ENCODE measurements at places on chromosomes 7 and 10. TPM values are rescaled to one million over a fixed set of nuclear protein-coding genes. Genes with fewer than 3 reads are reported as not detected.

- DNase-seq, result no peak
Observed at GRCh38 chr7:2927592-2927991, 83.5 kb upstream of the GNA12 start.

DNA sequence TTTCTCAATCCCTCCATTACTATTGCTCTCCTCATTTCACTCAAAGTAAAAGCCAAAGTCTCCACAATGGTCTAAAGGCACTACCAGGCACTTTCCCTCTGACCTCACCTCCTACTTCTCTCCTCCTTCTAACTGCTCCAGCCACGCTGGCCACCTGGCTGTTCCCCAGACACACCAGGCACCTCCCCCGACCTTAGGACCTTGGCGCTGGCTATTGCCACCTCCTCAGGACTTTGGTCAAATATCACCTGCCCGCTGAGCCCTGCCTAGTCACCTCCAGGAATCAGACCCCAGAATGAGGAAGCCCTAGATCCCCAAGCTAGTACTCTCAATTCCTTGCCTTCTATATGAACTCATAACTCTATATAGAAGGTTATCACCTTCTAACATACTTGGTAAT, 66.2 kb upstream of the STEAP1B start:
- no peak for DNase-seq

- DNase-seq, result no peak
Observed at GRCh38 chr7:91915401-91916050, 25.1 kb upstream of the AKAP9 start.

DNA sequence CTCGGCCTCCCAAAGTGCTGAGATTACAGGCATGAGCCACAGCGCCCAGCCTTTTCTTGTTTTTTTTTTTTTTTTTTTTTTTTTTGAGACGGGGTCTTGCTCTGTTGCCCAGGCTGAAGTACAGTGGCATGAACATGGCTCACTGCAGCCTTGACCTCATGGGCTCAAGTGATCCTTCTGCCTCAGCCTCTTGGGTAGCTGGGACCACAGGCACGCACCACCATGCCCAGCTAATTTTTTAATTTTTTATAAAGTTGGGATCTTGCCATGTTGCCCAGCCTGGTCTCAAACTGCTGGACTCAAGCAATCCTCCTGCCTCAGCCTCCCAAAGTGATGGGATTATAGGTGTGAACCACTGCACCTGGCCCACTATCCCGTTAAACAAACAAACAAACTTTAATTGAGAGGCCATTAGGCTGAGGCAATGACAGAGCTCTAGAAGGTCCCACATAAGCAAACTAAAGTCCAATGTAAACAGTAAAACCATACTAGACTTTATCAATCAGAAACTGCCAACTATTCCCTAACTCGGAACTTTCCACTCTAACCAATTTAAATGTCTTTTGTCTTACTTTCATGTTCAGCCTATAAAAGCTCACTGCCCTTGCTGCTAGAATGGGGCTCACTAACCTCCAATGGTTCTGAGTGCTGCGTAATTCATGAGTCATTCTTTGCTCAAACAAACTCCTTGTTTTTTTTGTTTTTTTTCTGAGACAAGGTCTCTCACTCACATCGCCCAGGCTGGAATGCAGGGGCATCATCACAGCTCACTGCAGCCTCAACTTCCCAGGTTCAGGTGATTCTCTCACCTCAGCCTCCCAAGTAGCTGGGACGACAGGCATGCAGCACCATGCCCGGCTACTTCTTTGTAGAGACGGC, 1.9 kb downstream of the DHX32 start:
- DNase-seq, result no peak

SYT15B gene
- not detected for total RNA-seq

CPA2 gene
- total RNA-seq, result not detected

GRCh38 chr10:46293832-46294640, 7.2 kb downstream of the ANTXRL start:
- no peak for DNase-seq

- no peak for DNase-seq
Observed at GRCh38 chr10:520402-520787, 169.1 kb downstream of the DIP2C start.

MMRN2 gene
- total RNA-seq, result not detected

DNA sequence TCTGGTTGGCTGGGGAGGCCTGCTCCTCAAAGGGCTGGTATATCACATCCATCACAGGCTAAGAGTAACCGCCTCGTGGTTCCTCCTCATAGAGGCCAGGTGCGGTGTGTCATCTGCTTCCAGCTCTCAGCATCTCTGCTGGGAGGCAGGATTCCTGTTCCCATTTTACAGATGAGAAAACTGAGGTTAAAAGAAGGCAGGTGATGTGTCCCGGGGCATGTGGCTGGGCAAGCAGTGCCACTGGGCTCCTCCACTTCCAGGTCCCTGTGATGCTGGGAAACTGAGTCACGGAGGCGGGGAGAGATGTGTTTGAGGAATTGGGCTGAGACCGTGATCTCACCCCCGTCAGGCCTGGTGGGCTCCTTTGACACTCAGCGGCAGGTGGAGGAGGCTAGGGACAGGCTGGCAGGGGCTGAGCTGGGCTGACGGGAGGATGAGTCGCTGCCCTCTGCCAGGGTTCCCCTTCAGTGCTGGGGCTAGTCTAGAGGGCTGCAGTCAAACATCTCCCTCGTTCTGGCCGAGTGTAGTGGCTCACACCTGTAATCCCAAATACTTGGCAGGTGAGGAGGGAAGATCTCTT, 9.4 kb downstream of the ARPC1B start:
- no peak for DNase-seq

DNA sequence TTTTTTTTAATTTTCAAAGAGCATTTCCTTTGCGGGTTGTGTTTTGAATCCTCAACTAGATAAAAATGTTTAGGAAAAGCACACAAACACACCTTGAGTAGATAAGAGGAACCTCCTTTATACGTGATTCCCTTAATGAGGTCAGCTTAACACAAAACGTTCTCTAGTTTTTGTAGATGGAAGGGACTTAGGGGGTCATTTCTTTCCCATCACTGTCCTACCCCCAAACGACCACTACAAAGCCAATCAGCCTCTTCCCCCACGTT, 1.2 kb downstream of the SUV39H2 start:
- DNase-seq, result no peak

NKX1-2 gene
- not detected for total RNA-seq

GRCh38 chr7:151429560-151430331, 10.2 kb downstream of the CRYGN start:
- DNase-seq, result peak; percentile 53

- DNase-seq, result no peak
Observed at GRCh38 chr10:22560913-22561239, 153.5 kb downstream of the PIP4K2A start.

- DNase-seq, result peak; percentile 41
Observed at GRCh38 chr10:50431791-50432190, 180.5 kb upstream of the ASAH2 start.

DNA sequence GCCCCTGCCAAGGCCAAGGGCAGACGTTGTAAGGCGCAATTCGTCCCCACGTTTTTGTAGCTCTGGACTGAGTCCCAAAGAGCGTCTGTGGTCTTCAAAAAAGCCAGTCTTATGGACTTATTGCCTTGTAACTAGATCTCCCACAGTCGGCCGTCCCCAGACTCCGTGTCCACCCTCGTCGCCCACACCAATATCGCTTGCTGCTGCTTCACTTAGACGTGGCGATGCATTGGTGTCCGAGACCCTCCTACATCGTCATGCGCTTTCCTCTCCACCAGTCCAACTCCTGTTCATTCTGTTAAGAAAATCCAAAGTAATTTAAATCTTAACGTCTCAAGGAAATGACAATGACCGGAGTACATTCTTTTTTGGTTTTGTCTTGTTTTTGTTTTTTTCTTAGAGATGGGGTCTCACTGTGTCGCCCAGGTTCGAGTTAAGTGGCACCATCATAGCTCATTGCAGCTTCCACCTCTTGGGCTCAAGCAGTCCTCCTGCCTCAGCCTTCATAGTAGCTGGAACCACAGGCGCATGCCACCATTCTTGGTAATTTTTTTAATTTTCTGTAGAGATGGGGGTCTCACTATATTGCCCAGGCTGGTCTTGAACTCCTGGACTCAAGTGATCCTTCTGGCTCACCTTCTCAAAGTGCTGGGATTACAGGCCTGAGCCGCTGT, 851 bp downstream of the KIFBP start:
- DNase-seq, result no peak

DNA sequence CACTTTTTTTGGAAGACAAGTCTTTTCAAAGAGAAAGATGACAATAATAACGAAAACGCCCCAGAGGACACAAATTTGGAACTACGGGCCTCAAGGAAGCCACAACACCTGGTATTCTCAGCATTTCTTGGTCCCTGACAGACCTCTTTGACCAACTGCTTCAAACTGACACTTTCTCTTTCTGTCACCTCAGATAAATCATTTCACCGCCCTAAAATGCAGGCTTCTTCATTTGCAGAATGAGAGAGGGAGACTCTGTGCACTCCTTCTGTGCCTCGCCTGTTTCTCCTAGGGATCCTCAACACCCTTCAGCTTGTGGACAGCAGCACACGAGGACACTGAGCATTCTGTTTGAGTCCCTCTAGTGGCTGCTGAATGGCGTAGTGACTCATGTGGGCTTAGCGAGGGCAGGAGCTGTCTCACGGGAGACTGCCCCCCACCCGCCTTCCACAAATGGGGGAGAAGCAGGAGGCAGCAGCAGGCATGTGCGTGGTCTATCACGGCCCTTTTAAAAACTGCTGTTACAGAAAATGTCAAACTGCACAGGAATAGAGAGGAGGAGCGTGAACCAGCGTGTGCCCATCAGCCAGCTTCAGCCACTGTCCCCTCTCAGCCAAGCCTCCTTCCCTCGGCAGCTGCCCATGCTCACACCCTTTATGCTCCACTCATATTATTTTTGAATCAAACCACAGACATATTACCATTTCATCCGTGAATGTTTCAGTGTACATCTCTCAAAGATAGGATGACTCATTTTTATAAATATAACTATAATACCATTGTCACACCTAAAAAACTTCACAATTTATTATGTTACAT, 41.4 kb downstream of the GSDME start:
- peak; percentile 13 for DNase-seq

GRCh38 chr7:3683546-3684539, 382.8 kb downstream of the SDK1 start:
- DNase-seq, result no peak

OR13A1 gene
- total RNA-seq, result not detected

THAP5 gene
- total RNA-seq, result 29.2 TPM

DNA sequence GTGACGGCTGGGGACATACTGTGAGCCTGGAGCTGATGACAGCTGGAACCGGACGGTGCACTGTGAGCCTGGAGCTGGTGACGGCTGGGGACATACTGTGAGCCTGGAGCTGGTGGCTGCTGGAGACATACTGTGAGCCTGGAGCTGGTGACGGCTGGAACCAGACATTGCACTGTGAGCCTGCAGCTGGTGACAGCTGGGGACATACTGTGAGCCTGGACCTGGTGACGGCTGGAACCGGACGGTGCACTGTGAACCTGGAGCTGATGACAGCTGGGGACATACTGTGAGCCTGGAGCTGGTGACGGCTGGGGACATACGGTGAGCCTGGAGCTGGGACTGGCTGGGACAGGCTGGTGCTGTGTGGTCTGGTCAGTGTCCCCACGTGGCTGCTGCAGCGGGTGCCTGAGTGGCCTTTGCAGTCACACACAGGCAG, 47.9 kb downstream of the PTPRN2 start:
- no peak for DNase-seq

- DNase-seq, result no peak
Observed at GRCh38 chr7:114903131-114903530, 18.8 kb upstream of the MDFIC start.

DNA sequence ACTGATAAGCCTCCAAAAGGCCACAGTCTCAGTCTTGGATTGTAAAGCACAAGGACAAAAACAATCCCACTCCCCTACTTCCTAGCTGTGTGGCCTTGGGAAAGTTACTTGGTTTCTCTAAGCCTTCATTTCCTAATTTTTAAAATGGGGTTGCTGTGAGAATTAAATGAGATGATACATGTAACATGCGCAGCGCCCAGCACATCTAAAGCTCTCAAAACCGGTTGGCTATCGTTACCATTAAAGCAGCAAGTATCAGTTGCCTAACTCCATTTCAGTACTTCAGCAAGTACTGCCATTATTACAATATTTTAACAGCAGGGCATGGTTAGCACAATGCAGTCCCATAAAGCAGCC, 1.9 kb downstream of the NRCAM start:
- DNase-seq, result no peak

GRCh38 chr10:31866118-31866670, 62.4 kb downstream of the ARHGAP12 start:
- DNase-seq, result no peak

- DNase-seq, result no peak
Observed at GRCh38 chr7:17007841-17008240, 126.1 kb upstream of the AGR3 start.

ACSM6 gene
- not detected for total RNA-seq

DNA sequence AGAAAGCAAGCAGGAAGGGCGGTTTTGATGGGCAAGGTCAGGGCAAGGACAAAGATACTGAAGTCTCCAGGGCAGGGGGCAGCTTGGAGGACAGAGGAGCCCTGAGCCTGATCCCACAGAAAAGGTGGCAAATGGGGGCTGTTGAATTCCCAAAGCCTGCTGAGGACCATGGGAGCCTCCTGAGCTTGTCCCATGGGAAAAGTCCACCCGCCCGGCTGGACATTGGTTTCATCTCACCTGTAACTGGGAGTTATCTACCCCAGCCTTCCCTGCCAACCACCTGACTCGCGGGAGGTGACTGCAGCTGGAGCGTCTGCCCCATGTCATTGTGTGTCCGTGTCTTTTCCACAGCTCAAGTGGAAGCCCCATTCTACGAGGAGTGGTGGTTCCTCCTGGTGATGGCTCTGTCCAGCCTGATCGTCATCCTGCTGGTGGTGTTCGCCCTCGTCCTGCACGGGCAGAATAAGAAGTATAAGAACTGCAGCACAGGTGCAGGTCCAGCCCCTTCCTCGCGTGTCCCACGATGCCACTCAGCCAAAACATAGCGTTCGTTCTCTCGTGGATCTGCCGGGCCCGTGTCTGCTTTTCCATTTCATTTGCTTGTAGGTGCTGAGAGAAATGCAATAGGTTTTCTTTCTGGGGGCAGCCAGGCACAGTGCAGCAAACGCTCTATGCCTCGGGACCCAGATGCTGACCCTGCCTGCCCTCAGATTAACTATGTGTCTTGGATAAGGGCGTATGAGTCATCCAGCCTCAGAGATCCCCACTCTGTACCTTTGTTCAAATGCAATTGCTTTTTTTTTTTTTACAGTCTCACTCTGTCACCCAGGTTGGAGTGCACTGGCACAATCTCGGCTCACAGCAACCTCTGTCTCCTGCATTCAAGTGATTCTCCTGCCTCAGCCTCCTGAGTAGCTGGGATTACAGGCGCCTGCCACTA, 444.5 kb upstream of the FOXK1 start:
- no peak for DNase-seq

MRLN gene
- not detected for total RNA-seq

GRCh38 chr10:127968027-127968441, 61.1 kb downstream of the PTPRE start:
- no peak for DNase-seq
